ENCODE measurements at places on chromosomes 4 and X.

DNA sequence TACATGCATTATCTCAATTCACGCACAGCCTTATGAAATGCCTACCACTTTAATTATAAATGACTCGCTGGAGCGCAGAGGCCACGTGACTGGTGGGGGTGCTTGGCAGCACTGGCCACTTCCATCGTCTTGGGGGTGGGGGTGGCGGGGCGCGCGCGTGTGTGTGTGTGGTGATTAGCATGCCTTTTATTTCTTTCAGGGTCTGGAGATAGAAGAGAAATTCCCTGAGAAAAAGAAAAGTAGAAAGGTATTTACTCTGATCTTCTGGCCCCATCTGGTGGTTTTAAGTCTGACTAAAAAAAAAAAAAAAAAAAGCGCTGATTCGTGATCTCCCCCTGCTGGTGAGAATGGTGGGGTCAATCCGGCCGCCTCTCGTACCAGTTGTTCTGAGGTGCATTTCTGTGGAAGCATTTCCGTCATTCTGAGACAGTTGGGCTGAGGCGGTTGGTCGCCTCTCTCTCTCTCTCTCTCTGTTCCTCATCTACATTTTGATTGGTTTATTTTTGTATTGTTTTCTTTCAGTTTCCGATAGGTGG lies at the start of gene CCNB3:
CCNB3 (plus strand) TSS at position 402 of the 536 bp plus-strand sequence. CDS start 80,399 bp downstream, outside the sequence.
- DNase-seq: no peak

DNA sequence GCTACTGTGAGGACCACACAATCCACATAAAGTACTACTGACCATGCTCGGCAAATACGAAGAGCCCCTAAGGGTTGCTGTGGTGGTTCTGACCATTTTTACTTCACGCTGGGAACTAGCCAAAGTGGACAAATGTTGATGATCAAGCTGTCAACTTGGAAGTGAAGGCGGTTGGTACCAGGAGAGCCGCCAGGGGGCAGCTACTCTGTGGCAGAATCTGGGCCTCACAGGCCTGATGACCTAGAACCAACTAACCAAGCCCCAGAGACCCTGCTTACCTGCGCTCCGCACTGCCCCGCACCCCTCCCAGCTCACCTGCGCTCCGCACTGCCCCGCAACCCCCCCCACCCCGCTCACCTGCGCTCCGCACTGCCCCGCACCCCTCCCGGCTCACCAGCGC lies 5.6 kb downstream of the GAK start:
- DNase-seq: no peak

DNA sequence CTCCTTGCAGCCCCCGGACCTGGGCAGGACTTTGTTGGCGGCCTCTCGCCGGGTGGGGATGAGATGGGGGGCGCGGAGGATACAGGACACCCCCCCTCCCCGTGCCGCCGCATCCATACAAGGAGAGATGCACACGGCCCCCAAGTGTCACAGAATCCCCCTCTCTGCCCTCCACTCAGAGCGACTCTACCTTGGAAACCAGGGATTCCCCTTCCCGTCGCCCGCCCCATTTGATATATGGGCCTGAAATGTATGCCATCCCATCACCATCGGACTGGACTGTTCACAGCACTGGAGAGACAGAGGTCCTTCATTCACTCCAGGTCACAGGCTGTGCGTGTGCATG lies 426 bp downstream of the PORCN start:
- no peak for DNase-seq

DNA sequence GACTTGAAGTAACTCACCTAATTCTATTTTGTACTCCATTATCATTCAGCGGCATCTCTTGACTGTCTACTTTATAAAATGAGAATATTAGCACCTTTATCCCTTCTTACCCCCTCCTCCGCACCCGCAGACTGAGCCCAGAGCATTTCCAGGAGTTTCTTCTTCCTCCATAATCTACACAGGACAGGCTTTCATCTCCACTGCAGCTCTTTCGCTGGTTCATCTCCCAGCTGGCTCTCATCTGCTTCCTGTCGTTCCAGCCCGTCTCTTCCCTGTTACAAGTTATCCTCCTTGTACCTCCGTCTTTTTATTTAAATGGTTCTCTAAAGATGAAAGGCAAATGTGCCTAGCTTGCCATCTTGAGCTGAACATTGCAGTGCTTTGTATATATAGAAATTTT lies 39.8 kb downstream of the GALNT7 start:
- no peak for DNase-seq

GRCh38 chr4:159055833-159056232 lies 47.0 kb upstream of the RAPGEF2 start:
- DNase-seq: no peak

DNA sequence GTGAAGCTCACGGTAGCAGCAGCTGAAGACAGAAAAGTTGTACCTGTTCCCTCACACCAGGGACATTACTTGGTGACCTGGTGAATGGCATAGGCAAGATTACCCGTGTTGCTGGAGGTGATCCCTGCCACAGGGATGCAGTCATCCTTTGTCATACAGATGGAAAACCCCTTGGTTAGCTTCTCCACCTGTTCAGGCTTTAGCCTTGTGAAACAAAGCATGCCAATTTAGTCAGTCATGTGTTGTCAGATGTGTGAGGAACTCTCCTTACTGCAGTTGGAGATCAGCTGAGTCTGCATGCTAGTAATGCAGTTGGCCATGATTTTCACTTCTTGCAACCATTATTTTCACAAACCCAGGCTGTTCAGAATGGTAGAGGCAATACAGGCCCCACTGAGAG lies 41.0 kb downstream of the AMELX start:
- DNase-seq: no peak

- no peak for DNase-seq
These were observed 68.2 kb downstream of the ARHGAP10 start for GRCh38 chr4:147799986-147800555.

DNA sequence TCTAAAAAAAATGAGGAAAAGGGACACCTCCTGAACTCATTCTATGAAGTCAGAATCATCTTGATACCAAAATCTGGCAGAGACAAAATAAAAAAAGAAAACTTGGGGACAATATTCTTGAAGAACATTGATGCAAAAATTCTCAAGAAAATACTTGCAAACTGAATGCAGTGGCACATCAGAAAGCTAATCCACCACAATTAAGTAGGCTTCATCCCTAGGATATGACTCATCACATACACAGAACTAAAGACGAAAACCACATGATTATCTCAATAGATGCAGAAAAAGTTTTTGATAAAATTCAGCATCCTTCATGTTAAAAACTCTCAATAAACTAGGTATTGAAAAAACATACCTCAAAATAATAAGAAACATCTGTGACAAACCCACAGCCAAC lies 98.3 kb downstream of the FAM47B start:
- no peak for DNase-seq

GRCh38 chr4:172055046-172055445 lies 241.8 kb downstream of the GALNTL6 start:
- DNase-seq: no peak

DNA sequence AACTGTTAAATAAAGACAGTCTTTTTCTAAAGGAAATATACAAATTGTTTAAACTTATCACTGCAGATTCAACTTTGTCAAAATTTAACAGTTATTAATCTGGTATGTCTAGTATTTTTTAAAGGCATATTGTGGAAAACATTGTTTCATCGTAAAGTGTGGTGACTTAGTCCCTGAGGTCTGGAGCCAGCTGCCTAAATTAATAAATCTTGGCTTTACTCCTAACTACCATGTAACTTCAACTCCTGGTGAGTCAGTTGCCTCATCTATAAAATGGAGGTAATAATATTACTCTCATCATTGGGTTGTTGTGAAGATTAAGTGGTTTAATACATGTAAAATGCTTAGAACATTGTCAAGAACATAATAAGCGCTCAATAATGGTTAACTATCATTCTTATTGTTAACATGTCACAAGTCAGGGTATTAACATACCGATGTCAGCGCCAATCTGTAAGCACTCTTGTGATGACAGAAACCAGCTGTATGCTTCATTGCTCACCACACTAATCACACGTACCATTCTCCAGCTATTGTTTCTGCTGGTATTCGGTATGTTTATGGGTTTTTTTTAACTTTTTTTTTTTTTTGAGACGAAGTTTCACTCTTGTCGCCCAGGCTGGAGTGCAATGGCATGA lies 14.1 kb upstream of the SMIM43 start:
- no peak for DNase-seq

DNA sequence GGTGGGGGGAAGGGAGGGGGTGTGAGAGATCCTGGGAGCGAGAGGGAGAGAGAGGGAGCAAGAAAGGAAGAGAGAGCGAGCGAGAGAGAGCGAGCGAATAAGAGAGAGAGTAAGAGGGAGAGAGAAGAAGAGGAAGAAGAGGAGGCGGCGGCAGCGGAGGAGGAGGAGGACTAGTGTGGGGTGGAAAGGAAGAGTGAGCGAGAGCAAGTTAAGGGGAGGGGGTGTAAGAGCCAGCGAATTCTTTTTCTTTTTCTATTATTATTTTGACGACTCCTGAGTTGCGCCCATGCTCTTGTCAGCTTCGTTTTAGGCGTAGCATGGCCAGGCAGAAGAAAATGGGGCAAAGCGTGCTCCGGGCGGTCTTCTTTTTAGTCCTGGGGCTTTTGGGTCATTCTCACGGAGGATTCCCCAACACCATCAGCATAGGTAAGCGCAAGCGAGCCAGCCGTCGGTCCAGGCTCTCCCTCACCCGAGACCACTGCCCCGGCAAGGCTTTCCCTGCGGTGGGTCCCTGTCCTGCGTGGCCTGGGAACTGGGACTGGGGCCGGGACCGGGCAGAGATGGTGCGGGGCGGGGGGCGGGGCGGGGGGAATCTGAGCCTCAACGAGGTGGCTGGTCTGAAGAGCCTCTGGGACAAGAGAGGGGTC lies at the start of gene GRIA3:
GRIA3 (plus strand) TSS at position 60 of the 647 bp plus-strand sequence; CDS start at position 318, 258 bp downstream.
- DNase-seq: no peak

GRCh38 chr4:123327846-123328429 lies 68.7 kb upstream of the SPRY1 start:
- DNase-seq: no peak

GRCh38 chr4:6731780-6732179 lies 15.8 kb downstream of the BLOC1S4 start:
- no peak for DNase-seq

- DNase-seq: no peak
These were observed 285.9 kb downstream of the GBA3 start for GRCh38 chr4:22978656-22979055.

DNA sequence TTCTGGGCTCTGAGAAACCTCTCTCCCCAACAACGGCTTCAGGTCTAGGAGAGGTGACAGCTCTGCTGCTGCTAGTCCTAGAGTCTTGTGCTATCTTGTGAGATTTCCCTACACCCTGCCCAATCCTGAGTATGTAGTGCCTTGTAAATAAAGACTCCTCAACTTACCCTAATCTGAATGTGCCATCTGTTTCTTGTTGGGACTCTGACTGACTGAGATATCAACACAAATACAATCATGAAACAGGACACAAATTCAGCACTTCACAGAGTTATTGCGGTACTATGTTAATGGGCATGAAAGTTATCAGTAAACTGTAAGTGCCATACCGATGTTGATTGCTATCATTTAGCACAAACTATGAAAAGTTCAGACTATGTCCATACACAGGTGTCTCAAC lies 529.0 kb upstream of the FTHL17 start:
- no peak for DNase-seq

GRCh38 chrX:118502161-118502789 lies 6.7 kb downstream of the DOCK11 start:
- DNase-seq: no peak

DNA sequence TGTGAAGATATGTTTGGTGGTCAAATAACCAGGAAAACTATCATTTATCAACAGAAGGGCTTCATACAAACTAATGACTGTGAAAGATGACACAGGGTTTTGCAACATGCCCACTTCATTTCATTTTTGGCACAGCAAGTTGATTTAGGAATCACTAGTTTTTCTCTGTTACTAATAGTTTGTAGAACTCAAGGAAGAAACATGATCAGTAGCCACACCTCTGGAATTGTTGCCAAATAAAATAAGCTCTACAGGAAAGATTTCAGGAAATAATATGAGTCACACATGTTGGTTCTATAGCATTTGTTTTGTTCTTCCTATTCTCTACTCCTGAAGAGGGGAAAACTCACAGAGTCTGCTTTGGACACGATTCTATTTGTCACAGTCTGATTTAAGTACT lies 255.4 kb downstream of the TLL1 start:
- no peak for DNase-seq

GRCh38 chr4:24103434-24104157 lies 213.7 kb upstream of the PPARGC1A start:
- DNase-seq: no peak

- DNase-seq: no peak
These were observed 27.2 kb downstream of the OCIAD1 start for GRCh38 chr4:48858130-48858529.

- no peak for DNase-seq
These were observed 700.7 kb downstream of the PCDH18 start for GRCh38 chr4:136831553-136831952.

DNA sequence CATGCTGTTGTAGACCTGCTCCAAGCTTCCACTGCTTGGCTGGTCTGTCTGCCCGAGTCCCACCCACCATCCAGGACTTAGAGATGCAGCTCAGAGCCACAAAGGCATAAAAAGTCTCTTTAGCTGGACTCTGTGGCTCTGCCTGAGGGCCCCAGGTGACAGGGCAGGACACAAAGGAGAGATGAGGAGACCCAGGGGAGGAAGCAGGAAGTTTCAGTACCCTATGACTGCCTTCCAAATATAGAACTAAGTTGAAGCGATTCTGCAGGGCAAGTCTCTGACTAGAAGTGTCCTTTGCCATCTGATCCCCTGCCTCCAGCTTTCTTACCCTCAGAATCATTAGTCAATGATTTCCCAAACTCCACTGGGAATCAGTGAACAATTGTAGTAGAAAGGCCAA lies 11.2 kb upstream of the CXCR3 start:
- DNase-seq: no peak

GRCh38 chrX:104618106-104618895 lies 52.3 kb downstream of the IL1RAPL2 start:
- no peak for DNase-seq

GRCh38 chr4:122555216-122555615 lies 65.7 kb downstream of the IL21 start:
- DNase-seq: no peak

DNA sequence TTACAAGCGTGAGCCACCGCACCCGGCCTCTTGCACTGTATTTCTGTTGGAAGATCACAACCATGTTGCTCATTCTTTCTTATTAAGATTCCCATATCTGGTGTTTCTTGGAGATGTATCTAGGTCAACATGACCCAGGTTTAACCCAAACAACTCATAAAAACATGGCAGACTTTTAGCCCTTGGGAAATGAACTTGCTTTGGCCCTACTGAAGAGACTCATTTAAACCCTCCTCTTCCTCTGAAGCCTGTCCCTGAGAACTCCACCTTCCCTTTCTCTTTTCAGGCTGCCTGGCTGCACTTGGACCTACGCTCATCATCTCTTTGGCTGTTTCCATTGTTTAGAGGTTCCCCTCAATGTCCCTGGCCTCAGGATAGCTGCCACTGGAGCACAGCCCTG lies 22.8 kb upstream of the OPN1LW start:
- DNase-seq: no peak

- no peak for DNase-seq
These were observed 23.3 kb upstream of the ANXA5 start for GRCh38 chr4:121720109-121720508.
